ENCODE measurements at places on chromosomes 7 and 10.

DNA sequence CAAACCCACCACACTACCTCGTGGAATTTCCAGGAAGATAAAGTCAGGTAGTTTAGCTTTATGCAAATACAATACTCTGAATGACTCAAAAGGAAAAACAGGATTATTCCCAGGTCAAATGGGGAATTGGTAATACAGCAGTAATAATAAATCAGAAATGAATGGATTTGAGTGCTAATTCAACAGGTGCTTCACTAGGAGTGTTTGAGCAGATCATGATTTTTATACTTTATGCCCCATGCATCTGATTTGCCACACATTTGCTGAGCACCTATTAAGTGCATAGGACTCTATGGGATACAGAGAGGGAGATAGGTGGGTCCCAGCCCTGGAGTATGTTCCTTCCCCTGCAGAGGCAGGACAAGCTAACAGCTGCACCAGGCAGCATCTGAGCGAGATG, 381.4 kb upstream of the PODXL start:
- DNase-seq, result no peak
- no peaks in the 10 kb centered on the region for H3K4me1 ChIP-seq

- DNase-seq, result no peak
- peaks cover 6% of the 10 kb centered on the region for H3K27me3 ChIP-seq
- no peak overlapping the region for H3K27ac ChIP-seq
- no peaks in the 10 kb centered on the region for H3K4me1 ChIP-seq
Measured at GRCh38 chr10:70805619-70806215, 10.0 kb upstream of the SGPL1 start.

GRCh38 chr7:85833066-85833465, 646.2 kb upstream of the SEMA3D start:
- H3K27me3 ChIP-seq, result no peaks in the 10 kb centered on the region
- no peak overlapping the region for H3K27ac ChIP-seq
- H3K4me3 ChIP-seq, result no peak overlapping the region
- no peak for DNase-seq

GRCh38 chr10:42984761-42985325, 92.0 kb upstream of the RET start:
- H3K36me3 ChIP-seq, result no peaks in the 10 kb centered on the region
- no peaks in the 10 kb centered on the region for H3K4me1 ChIP-seq
- H3K27me3 ChIP-seq, result no peaks in the 10 kb centered on the region
- H3K4me3 ChIP-seq, result no peak overlapping the region
- no peak overlapping the region for H3K27ac ChIP-seq

DNA sequence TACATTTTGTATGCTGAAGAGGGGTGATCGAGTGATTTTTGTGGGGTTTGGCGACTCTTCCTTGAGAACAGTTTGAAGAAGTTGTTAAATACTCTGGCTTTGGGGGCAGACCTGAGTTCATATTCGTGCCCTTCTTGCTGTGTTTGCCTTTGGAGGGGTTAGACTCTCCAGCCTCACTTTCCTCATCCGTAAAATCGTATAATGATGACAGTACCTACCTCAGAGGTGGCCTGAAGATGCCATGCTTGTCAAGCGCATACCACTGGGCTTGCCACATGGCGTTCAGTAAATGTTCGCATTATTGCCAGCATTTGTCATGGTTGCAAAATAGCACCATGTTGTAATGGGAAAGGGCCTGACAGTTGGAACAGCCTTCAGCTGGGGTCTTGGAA, 1.3 kb downstream of the STK17A start:
- H3K27ac ChIP-seq, result peak overlapping the region; percentile 86
- peaks cover 1% of the 10 kb centered on the region for H3K36me3 ChIP-seq

Measured in B cell (primary cell).